ENCODE measurements at places on chromosomes 6 and 20. TPM values are rescaled to one million over a fixed set of nuclear protein-coding genes. Genes with fewer than 3 reads are reported as not detected.
A peak's percentile ranks its signal among the peaks of the same experiment; 100 is the strongest.

Gene HS3ST5
- not detected for total RNA-seq

Gene DEFB132
- total RNA-seq, result not detected

GRCh38 chr20:21048841-21049273, 57.3 kb downstream of the LINC00237 start:
- peak; percentile 51 for DNase-seq

DNA sequence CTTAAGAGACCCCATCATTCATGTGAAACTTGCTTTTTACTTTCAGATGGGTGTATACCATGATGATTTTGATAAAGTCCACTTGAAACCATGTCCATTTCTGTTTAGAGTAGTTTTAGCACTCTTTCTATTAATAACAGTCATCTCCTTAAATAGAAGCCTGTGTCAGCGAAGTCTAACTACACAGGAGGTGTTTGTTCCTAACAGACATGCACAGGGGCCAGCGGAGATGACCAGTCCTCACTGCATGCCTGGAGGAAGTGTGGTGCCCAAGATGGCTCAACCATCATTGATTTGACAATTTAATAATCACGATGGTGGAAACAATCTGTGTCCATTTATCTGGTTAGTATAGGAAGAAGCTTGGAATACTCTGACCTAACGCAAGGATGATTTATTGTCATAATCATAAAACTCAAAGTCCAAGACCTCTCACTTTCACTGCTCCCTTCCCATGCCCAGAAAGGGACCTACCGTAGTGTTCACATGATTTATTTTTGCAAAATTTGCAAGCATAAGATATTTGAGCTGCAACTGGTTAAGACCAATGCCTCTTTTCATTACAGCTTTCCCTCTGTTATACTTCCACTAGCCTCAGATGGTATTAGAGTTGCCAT, 31.0 kb upstream of the CLIC5 start:
- DNase-seq, result no peak

GRCh38 chr20:1648101-1648500, 9.5 kb downstream of the SIRPG start:
- no peak for DNase-seq

DNA sequence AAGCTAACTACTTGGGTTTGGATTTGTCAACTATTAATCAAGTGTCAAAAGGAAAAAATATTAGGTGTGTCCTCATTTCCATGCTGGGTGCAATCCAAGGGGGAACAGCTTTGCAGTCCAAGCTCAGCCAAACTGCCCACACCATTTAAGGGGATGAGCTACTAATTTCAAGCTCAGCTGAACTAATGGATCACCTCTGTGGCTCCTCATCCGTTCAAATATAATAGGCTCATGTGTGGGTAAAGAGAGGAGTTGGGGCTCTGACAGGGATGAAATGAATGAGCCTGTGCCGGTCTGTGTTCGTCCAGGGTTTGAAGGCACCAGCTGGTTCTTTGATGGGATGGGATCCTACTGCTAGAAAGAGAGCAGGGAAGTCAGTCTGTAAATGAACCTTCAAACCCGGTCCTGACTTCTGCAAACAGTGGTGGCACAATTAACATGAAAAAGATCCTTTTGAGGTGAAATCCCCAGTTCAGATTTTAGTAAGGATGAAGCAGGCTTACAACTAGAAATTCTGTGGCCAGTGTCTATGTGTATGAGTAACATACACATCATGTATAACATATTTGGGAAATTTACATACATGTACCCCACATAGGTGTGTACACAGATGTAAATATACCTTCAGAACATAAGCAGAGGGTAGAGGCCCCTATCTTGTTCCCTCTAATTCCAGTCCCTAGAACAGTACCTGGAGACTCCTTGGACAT, 41.9 kb downstream of the TTI1 start:
- DNase-seq, result no peak

GRCh38 chr20:36454332-36454697, 87.0 kb upstream of the MYL9 start:
- DNase-seq, result no peak

GRCh38 chr6:5599127-5599526, 337.8 kb downstream of the FARS2 start:
- no peak for DNase-seq

GRCh38 chr6:42689371-42689770, 33.0 kb downstream of the PRPH2 start:
- DNase-seq, result no peak

GRCh38 chr6:97669191-97670031, 386.4 kb upstream of the MMS22L start:
- peak; percentile 37 for DNase-seq

GRCh38 chr6:17212546-17213371, 68.4 kb upstream of the RBM24 start:
- DNase-seq, result no peak

- DNase-seq, result no peak
These were observed 71.9 kb downstream of the FAM120B start for GRCh38 chr6:170378502-170378901.
